ENCODE measurements at places on chromosomes 16 and 17. TPM values are rescaled to one million over a fixed set of nuclear protein-coding genes. Genes with fewer than 3 reads are reported as not detected.

GRCh38 chr17:16044487-16044886 is 44.9 kb downstream of the TTC19 start:
- DNase-seq, result no peak

DNA sequence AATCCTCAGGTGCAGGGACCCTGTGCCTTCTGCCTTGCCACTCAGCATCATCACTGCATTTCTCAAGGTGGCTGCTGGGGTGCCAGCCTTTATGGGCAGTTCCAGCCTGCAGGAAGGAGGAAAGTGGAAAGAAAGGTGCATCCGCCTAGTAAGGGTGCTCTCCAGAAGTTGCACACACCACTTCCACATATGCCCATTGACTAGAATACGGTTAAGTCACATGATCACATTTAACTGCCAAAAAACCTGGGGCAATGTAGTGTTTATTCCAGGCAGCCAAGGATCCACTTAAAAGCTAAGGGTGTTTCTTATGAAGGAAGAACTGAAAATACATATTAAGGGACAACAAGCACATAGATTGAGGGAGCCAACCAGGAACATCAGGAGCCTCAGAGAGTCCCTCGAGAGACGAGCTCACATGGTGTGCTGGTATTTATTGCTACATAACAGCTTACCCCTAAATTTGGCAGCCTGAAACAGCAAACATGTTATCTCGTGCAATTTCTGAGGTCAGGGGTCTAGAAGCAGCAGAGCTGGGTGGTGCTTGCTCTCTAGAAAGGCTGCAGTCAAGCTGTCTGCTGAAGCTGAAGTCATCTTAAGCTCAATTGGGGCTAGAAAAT is 52.0 kb upstream of the MMP2 start:
- no peak for DNase-seq

DNA sequence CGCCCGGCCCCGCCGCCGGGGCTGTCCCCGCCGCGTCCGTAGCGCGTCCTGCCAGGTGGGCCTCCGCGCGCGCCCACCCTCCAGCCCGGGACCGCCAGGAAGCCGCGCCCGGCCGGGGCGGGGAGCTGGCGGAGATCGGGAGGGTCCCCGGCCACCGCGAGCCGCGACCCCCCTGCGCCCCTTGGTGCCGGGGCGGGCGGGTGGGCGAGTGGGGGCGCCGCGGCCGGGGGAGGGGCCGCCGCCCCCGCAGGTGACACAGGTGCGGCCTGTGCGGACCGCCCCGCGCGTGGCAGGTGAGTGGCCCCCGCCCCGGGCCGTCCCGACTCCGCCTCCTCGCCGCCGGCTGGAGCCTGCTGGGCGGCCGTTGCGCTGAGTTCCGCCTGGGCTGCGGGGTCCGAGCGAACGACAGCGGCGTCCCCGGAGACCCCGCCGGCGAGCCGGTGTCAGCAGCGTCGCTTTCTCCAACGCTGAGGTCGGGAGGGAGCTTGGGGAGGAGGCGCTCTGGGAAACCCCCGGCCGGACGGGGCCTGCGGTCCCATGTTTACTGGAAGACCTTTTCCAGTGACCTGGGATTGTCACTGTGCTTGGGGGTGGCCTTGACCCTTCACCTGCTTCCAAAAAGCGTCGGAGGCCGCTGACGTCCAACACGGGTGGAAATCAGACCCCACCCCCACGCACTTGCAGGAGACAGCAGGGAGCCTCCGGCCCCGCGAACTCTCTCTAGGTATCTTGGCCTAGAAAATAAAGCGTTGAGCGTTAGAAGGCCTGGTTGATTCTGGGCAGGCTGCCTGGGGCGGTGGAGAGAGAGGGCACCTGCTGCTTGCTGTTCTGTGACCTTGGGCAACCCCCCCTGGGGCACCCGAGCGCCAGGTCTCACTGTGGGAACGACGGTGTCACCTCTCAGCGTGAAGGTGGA is 542 bp downstream of the KLHL36 start:
- no peak for DNase-seq

DNA sequence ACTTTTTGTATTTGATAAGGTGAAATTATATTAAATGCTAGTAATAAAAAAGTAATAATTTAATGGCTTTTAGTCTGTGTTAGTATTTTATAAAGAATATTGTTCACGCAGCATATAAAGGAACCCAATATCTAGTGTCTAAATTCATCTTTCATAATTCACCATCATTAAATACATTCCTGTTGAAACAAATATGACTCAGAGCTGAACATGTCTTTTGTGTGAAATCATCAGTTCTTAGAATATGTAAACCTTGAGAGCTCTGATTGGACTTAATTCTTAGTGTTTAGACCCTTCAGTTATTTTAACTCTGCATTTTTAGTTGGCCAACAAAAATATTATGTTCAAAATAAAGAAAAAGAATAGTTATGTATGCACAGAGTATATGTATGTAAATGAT is 71.8 kb downstream of the ABHD15 start:
- DNase-seq, result no peak

DNA sequence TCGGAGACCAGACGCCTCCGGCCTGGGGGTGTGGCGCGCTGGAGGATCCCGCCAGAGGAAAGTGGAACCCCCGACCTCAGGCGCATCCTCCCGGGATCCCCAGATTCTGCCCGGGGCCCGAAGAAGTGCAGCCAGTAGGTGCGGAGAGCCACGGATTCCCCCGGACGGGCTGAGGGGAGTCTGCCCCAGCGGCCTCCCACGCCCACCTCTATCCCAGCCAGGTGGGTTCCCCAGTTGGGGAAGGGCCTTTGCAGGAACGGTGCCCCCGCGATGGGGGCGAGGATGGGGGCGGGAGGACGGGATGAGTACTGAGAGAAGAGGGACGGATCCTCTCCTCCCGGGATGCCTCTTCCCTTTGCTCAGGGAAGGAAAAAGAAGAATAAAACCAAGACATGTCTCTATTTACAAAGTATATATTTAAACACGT is 5.1 kb downstream of the CBX8 start:
- no peak for DNase-seq

DNA sequence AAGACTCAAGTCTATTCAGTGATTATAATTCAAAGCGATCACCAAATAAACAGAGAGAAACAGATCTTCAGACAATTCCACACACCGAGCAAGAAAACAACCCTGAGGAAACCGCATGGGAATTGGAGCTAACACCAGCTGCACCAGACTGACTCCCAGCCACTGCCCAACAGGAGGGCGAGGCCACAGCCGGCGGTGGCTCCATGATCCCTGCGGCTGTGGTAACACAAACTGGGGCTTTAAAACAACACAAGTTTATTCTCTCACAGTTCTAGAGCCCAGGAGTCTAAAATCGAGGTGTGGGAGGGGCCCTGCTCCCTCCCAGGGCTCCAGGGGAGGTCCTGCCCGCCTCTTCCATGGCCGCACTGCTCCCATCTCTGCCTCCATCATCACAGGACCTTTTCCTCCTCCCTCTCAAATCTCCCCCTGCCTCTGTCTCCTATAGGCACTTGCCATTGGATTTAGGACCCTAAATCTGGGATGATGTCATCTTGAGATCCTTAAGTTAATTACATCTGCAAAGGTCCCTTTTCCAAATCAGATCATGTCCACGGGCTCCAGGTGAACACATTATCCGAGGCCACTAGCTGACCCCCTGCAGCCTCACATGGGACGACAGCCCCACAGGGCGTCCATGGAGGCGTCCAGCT is 9.7 kb upstream of the HEXD start:
- no peak for DNase-seq

DNA sequence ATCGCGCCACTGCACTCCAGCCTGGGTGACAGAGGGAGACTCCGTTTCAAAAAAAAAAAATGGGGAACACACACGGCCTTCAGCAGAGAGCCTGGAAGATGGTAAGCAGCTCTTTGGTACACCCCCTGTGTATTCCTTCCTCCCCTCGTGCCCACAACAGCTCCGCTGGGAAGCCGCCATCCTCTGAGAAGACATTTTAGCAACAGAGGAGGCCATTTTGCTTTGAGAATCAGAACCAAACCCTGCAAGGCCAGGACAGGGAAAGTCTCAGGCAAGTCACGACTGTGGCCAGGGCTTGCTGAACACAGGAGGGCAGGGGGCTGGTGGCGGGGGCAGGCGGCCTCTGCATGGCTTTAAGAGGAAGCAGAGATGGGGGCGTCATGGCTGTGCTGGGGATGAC is 45.7 kb downstream of the SOCS1 start:
- no peak for DNase-seq

DNA sequence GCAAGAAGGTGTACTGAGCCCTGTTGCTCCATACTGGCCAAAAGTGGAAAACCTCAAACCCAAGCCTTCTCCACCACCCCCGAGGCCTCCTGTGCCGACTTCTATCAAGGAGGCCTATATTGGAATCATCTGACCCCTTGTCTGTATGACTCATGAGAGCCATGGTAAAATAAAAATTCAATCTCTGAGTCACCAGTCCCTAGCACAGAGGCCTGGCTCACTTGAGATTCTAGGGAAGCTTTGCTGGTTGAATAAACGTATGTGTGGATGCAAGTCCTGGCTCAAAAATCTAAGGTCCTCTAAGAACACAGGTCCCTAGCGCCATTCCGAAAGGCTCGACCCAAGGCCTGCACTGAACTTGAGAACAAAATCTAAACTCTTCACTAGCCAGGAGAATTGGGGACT is 15.0 kb downstream of the NSMCE1 start:
- DNase-seq, result no peak

DNA sequence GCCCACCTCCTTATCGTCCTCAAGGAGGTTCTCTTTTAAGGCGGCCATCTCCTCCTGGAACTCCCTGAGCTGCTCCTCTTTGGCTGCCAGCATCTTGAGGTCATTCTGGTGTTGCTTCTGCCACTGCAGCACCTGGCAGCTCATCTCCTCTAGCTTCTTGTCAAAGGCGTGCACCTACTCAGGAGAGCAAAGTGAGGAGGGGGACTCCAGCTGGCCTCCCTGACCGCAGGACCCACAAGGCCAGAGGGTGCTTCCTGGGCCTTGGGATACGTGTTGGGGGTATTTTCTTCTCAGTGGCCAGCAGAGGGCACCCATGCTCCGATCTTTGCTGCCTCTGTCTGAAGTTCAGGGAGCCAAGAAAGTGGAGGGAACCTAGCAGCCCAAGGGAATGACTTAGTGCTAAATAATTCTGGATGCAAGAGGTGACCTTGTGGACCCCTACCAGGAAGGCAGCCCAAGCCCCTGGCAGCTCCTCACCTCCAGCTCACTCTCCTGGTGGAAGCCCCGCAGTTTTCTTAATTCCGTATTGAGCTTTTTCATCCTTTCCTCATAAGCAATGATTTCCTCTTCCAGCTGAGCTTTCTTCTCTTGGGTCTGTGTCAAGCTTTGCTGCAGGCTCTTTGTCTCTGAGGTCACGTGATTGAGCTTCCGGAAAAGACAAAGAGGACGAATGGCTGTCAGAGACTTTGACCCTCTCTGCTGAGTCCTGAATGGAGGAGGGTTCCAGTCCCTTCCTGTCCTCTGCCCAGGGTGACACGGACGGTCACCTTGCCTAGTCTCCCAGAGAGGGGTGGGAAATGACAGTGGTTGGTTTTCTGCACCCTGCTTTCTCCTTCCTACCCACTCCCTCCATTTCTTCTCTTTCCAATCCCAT is 31.4 kb downstream of the DHX38 start:
- DNase-seq, result peak; percentile 26

- DNase-seq, result no peak
Measured at GRCh38 chr17:82384730-82385481, 13.3 kb downstream of the UTS2R start.

The HOXB7 gene
- 4.5 TPM for total RNA-seq

The LRRC36 gene
- 1.9 TPM for total RNA-seq

The KRT27 gene
- not detected for total RNA-seq

The ABCC3 gene
- total RNA-seq, result 1.5 TPM

The SLC38A8 gene
- not detected for total RNA-seq

The VAT1L gene
- 0.11 TPM for total RNA-seq

The SULT1A4 gene
- 1.3 TPM for total RNA-seq
